ENCODE measurements at places on chromosomes 4 and X.

DNA sequence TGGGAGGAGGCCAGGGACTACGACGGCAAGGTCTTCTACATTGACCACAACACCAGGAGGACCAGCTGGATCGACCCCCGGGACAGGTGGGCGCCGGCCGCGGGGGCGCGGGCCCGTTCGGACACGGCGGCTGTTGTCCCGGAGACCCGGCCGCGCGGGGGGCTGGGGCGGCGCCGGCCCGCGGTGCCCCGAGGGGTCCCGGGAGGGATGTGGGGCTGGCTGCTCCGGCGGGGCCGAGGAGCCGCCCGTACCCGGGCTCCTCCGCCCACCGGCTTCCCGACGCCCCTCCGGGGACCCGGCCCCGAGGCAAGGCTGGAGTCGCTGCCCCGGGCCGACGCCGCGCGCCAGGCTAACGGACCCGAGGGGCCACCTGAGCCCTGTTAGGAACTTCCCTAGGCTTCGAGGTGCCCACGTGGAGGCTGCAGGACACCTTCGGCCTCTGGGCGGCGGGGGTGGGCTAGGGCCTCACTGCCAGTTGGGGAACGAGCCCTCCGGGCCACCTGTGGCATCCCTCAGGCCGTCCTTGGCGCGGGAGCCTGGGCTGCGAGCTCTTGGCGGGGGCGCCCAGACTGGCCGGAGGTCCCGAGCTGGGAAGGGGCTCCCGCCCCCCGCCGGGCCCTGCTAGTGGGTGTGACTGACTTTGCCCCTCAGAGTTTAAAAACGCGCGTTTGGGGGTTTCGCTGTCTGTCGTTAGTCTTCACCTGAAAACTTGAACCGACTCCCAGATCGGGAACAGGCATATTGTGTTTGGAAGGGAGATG lies 660 bp downstream of the WWC2 start:
- no peak for DNase-seq

GRCh38 chr4:127975121-127975770 lies 10.0 kb downstream of the ABHD18 start:
- no peak for DNase-seq

DNA sequence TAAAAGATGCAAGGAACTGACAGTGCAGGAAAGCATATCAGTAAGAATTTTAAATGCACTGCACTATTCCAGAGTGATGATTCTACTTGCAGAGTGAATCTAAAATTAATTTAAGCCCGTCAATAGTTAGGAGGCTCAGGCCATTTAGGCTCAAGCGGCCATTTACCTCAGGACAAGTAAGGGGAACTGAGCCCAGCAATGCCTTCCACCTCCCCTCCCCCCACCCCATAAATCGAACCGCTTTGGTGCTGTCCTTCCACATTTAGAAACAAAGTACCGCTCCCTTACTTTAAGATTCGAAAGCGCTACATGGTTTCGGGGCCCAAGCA lies 665 bp downstream of the RBM41 start:
- no peak for DNase-seq

- no peak for DNase-seq
These were observed 11.3 kb upstream of the BTC start for GRCh38 chr4:74805601-74806000.
